Putamen (tissue), 1 donor: ENCODE measurements at places on chromosomes 1 and 21.

DNA sequence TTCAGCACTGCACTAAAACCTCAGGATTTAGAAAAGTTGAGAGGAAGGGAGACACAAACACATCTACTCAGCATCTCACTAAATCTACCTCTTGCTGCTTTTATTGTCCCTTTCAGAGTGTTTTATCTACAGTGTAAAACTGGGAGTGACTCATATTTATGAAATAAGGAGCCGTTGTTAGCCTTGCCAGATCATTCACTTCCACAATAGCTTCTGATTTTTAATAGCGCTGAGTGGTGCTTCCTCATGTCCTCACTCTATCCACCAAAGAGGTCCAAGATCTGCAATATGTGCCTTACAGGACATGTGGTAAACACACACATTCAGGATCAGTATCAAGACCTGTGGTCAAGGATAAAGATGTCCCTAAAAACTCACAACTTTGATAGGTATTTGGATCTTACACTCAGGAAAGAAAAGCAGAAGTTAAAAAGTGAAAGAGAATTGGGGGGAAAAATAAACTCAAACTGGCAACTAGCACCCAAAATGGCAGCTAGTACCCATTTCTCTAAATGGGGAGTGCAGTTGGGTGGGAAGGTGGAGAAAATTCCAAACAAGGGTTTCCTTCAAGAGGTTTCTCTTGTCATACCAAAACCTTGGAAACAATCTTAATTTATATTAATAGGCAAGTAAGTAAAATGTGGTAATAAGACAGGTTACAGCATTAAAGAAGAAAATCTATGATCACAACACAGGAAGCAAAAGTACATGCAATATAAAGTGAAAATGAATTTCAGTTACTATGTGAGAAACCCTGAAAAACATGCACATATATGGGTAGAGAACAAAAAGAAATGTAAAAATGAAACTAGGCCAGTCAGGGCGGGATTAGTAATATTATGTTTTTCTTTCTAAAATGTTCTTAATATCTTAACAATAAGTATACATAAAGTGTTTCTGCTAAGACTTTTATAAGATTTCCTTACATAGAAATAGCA lies 15.9 kb downstream of the DUSP10 start:
- no peak for DNase-seq

DNA sequence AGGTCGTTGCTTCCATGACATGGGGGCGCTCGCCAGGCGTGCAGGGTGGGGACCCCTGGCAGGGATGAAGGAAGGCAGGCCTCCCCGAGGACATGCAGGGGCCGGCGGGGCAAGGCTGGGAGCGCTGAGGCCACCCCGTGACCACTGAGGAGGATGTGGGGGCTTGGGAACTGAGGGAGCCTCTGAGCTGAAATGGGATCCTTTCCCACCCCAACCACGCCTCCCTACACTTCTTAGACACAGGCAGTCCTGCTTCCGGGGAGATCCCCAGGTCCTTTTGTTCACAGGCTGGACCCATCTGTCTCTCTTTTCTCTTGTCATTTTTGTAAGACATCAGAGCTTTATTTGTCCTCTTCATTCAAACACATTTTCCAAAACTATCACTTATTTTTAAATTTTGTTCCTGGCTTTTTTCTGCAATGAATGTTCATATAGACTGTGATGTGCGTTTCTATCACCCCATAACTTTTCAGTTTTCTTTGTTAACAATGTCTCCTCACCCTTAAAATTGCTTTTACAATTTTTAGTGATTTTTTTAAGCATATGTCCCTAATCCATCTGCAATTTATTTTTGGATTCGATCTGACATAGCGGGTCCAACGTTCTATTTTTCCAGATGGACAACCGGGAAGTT lies 156.7 kb upstream of the BACE2 start:
- DNase-seq, result no peak

DNA sequence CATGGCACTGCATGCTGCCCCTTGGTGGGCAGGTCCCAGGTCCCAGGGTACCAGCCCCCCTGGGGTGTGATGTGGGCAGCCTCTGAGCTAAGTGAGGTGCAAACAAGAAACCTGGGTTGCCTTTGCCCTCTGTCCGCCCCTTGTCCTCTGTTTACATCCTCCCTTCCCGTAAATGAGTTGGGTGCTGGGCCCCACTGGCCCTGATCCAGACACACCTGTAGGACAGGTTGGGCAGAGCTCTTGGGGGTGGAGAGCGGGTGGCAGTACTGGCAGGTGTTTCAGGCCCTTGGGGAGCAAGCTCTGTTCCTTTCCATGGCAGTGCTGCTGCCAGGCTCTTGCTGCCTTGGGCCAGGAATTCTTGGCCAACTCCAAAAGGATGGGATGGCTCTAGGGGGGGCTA lies 35.8 kb downstream of the ELF3 start:
- DNase-seq, result no peak

GRCh38 chr21:42592156-42592820 lies 61.1 kb upstream of the PDE9A start:
- no peak for DNase-seq

DNA sequence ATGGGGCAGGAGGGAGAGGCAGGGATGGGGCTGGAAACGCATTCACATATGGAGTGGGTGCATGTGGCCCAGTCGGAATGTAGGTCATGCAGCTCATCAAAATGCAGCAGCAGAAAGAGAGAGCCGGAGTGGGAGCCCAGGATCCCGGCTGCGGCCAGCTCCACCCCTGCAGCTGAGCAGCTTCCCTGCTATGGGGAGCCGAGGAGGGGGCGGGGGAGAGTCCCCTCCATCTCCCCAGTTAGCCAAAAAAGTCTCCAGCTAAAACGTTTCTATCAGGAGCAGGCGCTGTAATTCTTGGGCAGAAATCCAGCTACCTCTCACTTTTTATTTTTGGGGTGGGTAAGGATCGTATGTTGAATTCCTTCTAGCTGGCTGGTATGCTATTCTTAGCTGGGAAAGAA lies 39.7 kb downstream of the MRPL37 start:
- DNase-seq, result peak; percentile 59
